ENCODE measurements at places on chromosomes 2 and 18.

GRCh38 chr2:242098034-242098433 lies 228.5 kb downstream of the RTP5 start:
- DNase-seq = peak; percentile 54

DNA sequence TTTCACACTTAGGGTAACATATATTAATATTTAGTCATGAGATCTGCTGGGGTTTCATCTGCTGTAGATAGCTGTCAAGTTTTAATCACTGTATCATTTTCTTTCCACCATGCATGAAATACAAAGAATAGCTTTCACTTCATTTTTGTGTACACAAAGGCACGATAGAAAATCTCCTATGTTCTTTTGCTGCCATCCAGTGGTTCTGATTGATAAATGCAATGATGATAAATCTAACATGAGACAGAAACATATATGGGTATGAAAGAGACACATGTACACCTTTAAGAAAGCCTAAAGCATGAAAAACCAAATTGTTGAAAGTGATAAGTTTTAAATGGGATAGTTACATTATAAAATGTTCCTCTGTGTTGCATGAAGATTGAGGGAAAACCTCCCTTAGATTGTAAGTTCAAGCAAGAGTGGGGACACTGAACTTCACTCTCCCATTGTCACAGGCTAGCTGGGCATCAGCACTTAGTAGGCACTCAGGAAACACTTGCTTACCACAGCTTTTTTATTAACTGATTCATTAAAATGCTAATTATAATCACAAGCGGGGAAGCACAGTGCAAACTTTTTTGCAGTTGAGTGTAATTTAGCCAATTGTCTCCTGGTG lies 31.2 kb downstream of the C1D start:
- peak; percentile 58 for DNase-seq

GRCh38 chr2:45960057-45960863 lies 308.8 kb downstream of the PRKCE start:
- no peak for DNase-seq

GRCh38 chr2:169664600-169664977 lies 29.6 kb downstream of the CFAP210 start:
- no peak for DNase-seq

DNA sequence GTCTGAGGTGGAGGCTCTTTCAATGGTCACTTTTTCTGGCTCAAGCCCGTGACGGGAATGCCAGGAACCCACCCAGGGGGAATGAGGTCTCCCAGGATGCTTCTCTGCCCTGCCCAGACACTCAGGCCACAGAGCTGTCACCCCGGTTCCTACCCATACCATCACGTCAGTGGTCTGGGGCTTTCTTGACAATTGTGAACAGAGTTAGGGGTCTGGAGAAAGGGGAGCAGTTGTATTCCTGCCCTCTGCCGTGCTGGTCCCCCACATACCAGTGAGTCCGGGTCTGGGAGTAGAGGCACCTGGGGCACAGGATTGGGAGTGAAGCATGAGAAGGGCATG lies 97.2 kb downstream of the B3GNT2 start:
- no peak for DNase-seq

GRCh38 chr2:37337620-37338280 lies 6.7 kb upstream of the QPCT start:
- DNase-seq = no peak

GRCh38 chr18:3466045-3466444 lies 16.1 kb downstream of the TGIF1 start:
- no peak for DNase-seq

DNA sequence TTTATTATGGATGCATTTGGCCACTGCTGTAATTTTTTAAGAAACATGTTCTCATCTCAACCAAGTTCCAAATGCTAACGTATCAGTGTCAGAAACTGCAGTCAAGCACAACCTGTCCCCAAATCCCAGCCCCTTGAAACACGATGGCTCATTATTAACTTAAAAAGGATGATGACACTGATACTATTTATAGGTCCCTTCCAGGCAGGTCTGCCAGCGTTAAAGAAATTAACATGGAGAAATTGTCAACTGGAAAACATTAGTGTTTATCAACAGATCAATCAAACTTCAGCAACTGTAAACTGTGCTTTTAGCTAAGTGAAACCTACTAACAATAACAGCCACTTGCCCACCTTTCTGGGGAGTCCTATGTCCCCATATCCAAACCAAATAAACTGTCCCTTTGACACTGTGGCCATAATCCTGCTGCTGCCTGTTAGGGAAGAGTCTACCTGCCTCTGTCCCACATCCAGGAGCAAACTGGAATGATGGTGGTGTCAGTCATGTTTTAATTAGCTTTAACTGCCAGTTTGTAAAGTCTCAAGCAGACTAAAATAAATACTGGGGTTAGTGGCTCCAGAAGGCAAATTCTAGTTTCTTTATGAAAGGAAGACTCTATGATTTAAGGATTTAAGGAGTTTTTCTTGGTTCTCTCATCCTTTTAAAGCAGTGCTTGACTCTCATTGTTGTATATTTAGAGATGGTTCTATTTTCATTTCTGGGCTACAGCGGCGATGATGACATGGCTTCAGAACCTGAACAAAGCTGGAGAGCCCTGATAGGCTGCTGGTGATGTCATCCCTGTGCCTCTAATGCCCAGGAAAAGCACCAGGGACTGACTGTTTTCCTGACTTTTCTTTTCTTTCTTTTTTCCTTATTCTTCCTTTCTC lies 583.6 kb upstream of the PIK3C3 start:
- DNase-seq = no peak

DNA sequence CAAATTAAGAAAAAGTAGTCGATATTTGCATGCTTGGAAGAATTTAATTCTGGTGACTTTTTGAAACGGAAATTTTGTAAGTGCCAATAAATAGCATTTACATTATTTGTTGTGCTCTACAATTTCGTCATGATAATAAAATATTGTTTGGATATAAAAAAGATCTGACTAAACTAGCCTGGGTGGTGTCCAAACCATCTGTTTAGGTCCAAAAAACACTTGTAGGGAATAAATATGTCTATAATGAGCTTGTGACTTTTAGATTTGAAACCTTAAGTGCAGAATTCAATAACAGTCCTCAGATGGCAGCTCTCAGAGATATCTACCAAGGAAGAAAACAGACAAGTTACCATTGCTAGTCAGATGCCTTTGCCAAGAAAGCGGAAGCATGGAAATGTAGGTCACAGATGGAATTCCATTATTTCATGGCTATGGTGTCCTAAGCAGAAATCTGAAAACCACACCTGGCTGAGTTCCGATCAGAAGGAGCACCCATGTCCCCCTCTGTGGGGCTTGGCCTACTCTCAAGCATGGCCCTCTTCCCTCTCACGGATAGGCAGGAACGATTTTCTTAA lies 731.1 kb downstream of the RNF144A start:
- no peak for DNase-seq

DNA sequence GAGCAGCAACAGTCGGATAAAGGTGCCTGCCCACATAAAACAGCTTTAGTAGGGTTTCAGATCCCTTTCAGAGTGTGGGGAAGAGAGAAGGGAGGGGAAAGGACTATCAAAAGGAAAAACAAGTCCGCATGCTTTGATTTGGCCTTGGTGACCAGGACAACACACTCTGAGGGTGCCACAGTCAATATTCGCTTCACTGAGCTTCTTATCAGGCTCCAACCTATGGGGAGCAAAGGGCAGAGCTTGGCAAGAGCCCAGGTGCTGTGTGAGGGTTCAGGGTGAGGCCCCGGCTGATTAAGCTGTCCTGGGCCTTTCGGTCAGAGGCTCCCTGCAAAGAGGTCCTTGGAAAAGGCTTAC lies 237.4 kb upstream of the SMAD2 start:
- DNase-seq = no peak

GRCh38 chr2:17765398-17765797 lies 11.5 kb downstream of the GEN1 start:
- peak; percentile 20 for DNase-seq

DNA sequence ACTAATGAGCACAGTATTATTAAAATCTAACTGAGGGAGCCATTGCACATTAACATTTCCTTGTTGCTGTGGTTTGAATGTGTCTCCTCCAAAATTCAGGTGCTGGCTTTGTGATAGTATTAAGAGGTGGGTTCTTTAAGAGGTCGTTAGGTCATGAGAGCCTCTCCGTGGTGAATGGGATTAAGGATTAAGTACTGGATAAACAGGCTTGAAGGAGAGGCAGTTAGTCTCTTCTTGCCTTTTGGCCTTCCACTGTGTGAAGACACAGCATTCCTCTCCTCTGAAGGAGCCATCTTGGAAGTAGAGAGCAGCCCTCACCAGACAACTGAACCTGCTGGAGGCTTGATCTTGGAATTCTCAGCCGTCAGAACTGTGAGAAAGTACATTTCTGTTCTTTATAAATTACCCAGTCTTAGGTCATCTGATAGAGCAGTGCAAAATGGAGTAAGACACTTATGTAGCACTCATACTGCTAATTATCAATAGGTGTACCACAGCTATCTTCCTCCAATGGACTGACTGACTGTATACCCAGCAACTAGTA lies 182.7 kb downstream of the MYO3B start:
- DNase-seq = no peak

- no peak for DNase-seq
These were observed 10.5 kb upstream of the ARMC9 start for GRCh38 chr2:231187736-231188505.

GRCh38 chr2:134943540-134943939 lies 24.9 kb downstream of the CCNT2 start:
- DNase-seq = no peak

DNA sequence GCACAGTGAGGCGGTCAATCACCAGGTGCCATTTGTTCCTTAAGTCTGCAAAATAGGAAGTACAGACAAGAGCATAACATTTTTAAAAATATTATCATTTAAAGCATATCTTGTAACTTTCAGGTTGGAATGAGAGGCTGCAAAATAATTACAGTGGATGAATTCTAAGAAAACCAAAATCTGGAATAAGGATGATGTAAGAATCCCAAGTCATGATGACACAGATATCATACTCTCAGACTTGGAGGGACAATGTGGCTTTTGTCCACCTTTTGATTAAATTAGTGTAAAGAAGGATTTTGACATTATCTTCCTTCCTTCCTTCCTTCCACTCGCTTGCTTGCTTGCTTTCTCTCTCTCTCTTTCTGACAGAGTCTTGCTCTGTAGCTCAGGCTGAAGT lies 244.4 kb downstream of the NAPG start:
- DNase-seq = no peak

GRCh38 chr18:76405681-76406356 lies 89.2 kb downstream of the ZNF516 start:
- DNase-seq = peak; percentile 60

DNA sequence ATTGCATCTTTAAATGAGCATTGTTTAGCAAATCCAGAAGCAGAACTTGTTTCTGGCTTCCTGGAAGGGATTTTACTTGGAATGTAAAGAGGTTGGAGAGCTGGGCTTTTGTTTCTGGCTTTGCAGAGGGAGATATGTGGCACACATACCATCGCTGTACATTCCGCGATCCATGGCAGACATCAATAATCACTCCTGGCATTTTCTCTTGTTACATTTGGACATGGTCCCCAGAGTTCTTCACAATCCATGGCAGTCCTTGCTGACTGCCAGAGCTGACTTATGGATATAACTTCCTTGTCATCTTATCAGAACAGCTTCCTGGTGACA lies 445.6 kb upstream of the SPRED2 start:
- no peak for DNase-seq

- DNase-seq = peak; percentile 85
These were observed 248.6 kb downstream of the LOXHD1 start for GRCh38 chr18:46408334-46408987.

DNA sequence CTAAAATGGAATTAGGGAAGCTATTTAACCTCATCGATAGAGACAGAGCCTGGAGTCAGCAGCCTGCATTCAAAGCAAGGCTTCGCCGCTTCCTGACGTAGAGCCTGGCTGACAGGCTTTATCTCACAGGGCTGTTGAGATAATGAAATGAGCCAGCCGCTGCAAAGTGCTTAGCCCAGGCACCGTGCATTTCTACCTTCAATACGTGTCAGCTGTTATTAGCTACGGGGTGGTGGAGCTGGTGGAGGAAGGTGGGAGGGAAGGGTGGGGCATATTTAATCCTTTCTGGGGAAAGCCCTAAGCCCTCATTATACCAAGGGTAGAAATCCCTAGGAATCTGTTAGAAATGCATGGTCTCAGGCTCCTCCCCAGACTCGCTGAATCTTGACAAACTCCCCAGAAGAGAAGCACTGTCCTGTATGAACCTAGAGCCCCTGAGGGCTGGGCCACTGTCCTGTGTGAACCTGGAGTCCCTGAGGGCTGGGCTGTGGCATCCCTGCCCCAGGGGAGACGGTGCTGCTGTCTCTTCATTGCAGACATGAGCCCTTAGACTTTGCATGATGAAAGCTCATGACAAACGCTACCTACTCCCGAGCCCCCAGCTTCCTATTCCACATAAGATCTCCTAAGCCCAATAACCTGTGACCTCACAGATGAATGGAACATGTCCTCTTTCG lies 72.4 kb downstream of the ALPK2 start:
- no peak for DNase-seq

- DNase-seq = no peak
These were observed 3.9 kb upstream of the TMEM163 start for GRCh38 chr2:134722728-134723127.

DNA sequence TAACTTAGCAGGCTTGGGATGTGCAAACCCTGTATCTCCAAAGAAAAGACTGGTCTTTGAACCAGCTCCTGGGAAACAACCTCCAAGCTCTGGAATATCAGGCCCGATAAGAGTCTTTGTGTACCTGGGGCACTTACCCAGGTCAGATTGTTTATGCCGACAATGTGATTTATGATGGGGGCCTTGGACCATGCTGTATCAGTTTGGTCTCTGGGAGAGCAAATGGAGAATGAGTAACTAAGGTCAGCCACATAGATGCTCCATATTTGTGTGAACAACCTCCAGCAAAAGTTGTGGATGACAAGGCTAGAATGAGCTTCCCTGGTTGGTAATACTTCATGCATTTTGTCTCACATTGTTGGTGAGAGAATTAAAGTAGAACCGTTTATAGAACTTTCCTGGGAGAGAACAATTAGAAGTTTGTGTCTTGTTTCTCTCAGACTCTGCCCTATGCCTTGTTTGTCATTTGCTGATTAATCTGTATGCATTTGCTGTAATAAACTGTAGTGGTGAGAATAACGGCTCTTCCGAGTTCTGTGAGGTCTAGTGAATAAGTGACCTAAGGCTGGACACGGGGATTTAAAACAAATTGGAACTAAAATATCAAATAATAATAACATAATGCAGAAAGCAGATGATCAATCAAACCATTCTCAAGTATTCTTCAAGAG lies 259.1 kb downstream of the XIRP2 start:
- DNase-seq = no peak

GRCh38 chr18:65352186-65352585 lies 398.6 kb upstream of the CDH7 start:
- no peak for DNase-seq

GRCh38 chr2:45220227-45220626 lies 211.0 kb upstream of the SIX2 start:
- no peak for DNase-seq

GRCh38 chr2:181178823-181179412 lies 198.5 kb downstream of the UBE2E3 start:
- peak; percentile 36 for DNase-seq

GRCh38 chr2:185668710-185669109 lies 69.9 kb upstream of the FSIP2 start:
- DNase-seq = no peak

- DNase-seq = no peak
These were observed 144.7 kb downstream of the BABAM2 start for GRCh38 chr2:28035163-28035690.

GRCh38 chr2:215110918-215111317 lies 27.5 kb downstream of the ABCA12 start:
- DNase-seq = no peak

Data from erythroblast (primary cell).